ENCODE measurements at places on chromosomes 12 and 14. TPM values are rescaled to one million over a fixed set of nuclear protein-coding genes. Genes with fewer than 3 reads are reported as not detected.

DNA sequence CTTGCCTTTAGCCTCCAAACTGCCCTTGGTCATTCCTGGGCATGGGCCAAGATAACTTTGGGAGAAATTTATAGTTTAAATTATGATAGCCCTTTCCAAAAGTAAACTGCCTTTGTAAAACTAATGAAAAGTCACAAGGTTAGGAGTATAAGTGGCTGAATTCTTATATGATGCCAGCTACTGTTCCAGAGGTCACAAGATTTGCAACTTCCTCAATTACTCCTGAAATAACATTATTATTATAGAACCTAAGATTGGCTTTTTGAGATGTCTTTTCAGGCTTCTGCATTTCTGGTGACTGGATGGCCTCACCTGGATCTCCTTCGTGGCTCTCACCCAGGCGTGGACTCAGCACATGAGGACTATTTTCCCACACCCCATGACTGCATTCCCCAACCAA is 55.0 kb downstream of the OSBPL8 start:
- DNase-seq: no peak

- no peak for DNase-seq
Observed at GRCh38 chr14:42023452-42023851, 416.8 kb downstream of the LRFN5 start.

DNA sequence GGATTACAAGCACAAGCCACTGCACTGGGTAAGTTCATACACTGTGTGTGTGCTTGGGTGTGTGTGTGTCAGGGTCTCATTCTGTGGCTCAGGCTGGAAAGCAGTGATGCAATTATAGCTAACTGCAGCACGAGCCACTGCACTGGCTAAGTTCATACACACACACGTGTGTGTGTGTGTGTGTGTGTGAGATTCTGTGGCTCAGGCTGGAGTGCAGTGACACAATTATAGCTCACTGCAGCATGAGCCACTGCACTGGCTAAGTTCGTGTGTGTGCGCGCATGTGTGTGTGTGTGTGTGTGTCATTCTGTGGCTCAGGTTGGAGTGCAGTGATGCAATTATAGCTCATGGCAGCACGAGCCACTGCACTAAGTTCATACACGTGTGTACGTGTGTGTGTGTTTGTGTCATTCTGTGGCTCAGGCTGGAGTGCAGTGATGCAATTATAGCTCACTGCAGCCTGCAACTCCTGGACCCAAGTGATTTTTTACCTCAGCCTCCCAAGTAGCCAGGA is 85.4 kb downstream of the HECTD1 start:
- DNase-seq: peak; percentile 62

DNA sequence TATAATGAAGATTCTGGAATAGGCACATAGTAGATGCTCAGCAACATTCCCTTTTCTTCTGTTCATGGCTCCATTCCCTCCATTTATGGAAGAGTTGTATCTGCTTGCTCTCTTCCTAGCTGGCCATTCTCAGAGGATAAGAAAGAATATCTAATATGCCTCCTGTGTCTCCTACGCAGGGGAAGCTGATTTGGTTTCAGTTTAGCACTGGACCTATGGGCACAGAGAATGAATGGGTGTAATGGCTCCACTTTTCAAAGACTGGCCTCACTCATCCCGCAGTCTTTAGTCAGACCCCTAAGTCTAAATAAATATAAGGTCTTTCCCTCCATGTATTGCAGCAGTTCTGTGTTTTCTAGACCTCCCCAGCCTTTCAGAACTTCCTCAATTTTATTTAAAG is 2.0 kb downstream of the PKP2 start:
- DNase-seq: no peak

DNA sequence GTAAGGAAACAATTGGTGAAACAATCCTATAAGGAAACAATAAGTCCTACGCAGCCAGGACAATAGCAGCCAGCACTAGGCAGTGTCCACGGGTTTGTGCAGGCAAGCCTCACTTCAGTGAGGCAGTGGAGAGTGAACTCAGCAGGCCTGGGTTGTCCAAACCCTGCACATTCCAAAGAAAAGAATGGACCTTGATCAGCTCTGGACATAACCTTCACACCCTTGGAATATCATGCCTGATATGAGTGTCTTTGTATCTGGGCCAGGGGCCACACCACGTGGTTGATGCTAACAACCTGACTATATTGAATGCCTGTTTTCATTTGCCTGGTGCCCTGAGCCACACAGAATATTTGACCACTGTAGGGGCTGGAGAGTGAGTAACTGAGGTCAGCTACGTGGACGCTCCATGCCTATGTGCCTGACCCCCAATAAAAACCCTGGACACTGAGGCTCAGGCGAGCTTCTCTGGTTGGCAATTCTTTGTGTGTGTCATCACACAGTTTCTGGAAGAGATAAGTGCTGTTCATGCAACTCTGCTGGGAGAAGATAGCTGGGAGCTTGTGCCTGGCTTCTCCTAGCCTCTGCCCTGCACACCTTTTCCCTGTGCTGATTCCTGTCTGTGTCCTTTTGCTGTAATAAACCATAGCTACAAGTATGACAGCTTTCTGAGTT is 81.4 kb upstream of the NCOR2 start:
- DNase-seq: no peak

- peak; percentile 51 for DNase-seq
Observed at GRCh38 chr12:42213023-42213422, 25.0 kb downstream of the YAF2 start.

GRCh38 chr14:81396113-81396512 is 4.0 kb downstream of the STON2 start:
- peak; percentile 23 for DNase-seq

DNA sequence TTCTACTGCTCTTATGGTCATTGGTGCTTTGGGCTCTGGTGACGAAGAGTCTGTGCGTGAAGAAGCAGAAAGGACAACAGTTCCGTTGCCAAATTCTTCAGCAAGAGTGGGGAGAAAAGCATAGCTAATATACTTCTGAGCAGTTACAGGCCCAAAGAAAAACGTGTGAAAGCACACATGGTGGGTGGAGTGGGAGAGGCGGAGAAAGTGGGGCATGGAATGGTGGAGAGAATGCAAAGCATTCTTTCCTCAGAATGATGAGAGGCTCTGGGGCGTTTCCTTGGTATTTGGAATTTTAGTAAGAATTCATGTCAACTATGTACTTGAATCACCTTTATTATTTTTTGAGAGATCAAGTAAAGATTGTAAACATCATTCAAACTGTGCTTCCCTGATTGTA is 396.1 kb downstream of the NAV3 start:
- DNase-seq: peak; percentile 27

DNA sequence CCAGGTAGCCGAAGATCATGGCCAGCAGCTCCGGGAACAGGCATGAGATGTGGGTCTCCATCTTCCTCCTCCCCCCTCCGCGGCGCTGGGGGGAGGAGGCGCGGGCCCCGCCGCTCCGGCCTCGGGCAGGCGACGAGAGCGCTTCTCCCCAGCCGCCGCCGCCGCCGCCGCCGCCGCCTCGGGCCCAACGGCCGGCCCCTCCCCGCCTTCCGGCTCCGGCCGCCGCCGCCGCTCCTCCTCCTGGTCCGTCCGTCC is 448 bp downstream of the FBXL14 start:
- no peak for DNase-seq

DNA sequence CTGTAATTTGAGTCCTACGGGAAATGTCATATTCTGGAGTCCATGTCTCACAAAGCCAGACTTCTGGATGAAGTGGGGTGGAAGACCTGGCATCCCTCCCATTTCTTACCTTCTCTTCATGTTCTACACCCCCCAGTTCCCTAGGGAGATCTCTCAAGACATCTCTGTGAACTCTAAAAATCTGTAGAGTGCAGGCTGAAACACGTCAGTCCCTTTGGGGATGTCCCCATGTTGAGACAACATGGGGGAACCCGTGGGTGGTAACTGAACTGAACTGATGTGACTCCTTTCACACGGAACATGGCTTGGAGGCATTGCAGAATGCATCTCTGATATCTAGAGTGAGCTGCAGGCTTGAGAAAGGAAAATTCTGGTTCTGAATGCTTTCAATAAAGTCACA is 15.2 kb downstream of the SERPINA12 start:
- no peak for DNase-seq

DNA sequence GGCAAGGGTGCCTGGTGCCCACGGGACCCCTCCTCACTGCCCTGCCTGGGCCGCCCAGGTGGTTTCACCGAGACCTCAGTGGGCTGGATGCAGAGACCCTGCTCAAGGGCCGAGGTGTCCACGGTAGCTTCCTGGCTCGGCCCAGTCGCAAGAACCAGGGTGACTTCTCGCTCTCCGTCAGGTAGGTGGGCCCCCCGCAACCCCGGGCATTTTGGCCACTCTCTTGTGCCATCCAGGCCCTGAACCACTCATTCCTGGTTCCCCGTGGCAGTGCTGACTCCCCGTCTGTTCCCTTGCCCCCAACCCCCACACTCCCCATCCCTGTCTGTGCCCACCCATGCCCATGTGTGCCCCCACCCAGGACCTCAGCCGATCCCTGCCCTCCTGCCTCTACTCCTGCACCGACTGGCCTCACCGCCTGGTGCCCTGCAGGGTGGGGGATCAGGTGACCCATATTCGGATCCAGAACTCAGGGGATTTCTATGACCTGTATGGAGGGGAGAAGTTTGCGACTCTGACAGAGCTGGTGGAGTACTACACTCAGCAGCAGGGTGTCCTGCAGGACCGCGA is 480 bp downstream of the PTPN6 start:
- DNase-seq: no peak

GRCh38 chr14:58822856-58823255 is 185.1 kb downstream of the DACT1 start:
- DNase-seq: no peak

GRCh38 chr14:74669256-74669655 is 43.6 kb downstream of the AREL1 start:
- no peak for DNase-seq

GRCh38 chr14:23147676-23148075 is 28.6 kb upstream of the CEBPE start:
- DNase-seq: peak; percentile 39

DNA sequence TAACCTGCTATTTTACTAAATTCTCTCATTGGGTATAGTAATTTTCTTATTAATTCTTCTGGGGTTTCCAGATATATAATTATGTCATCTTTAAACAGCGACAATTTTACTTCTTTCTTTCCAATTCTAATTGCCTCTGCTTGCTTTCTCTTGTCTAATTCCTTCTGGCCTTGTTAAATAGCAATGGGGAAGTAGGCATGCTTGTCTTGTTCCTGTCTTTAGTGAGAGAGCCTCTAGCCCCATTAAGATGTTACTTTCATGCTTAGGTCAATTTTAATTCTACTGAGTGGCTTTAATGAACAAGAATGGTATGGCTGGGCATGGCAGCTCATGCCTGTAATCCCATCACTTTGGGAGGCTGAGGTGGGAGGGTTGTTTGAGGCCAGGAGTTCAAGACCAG is 31.7 kb downstream of the LRTM2 start:
- no peak for DNase-seq

DNA sequence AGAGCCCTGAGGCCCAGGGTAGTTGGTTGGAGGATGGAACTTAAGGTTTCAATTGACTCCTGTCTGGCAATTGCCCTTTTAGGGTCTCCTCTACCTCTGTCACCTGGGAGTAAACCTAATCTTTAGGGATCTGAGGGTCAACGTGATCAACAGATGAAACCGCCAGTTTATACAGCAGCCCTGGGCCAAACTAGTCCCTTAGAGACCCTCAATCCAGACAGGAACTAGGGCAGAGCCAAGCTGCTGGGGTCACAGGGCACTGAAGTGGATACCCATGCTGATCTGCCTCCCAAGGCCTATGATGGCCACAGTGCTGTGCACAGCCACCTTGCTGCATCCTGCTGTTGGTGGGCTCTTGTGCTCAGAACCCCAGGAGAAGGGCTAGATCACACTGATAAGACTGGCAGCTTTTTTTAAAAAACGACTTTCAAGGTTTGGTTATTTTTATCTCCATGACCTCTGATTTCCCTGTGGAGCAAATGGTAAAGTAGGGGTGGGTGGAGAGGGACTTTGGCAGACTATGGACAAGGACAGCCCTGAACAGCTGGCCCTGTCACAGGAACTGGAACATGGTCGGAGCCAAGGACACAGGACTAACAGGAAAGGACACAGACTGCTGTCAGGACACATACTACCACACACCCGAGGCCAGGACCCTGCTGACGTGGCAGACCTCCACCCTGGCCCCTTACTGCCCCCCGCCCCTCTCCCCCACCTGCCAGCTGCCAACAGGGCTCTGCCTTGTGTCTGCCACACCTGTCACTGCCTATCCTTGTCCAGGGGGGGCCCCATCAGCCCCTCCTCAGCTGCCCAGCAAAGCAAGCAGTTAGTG is 474 bp downstream of the FITM1 start:
- DNase-seq: no peak

The DAO gene
- total RNA-seq: not detected

The PRB2 gene
- total RNA-seq: not detected

The SSPN gene
- total RNA-seq: 9.8 TPM

Measured in fibroblast of lung (primary cell).